ENCODE measurements at places on chromosomes 6 and 20.

DNA sequence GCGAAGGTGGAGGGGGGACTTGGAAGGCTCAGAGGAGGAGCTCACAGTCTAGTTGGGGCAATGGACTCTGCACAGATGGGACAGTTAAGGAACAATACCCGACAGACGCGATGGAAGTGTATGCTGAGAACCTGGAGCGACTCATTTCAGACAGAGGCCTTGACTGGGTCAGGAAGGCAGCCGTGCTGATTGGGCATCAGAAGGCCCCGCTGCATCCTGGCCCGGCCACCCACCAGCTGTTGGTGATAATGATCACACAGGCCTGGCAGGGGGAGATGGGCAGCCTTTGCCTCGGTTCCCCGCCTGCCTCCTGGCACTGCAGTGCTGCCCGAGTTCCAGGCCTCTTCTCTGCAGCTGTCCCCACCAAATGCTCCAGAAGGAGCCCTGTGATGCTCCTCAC lies 62.4 kb downstream of the MDGA1 start:
- no peak for DNase-seq

DNA sequence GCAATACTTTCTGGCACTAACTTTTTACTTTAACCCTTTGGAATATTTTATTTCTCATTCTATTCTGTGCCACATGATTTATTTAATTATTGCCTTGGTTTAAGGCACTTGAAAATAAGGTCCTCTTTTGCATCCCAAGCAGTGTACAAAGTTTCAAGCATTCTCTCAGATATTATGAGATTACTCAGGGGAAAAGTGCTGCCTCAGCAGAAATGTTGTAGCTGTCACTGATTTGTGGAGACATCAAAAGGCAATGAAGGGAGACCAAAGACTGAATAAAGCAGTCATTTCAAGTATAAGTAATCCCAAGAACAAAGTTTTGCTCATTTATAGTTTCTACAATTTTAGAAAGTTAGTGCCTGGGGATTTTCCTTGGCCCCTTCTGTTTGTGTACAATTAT lies 253.0 kb downstream of the RNF144B start:
- no peak for DNase-seq

- DNase-seq, result peak; percentile 65
These were observed 493 bp downstream of the CRYBG1 start for GRCh38 chr6:106360989-106361430.

GRCh38 chr6:18179770-18180356 lies 24.6 kb downstream of the KDM1B start:
- no peak for DNase-seq

DNA sequence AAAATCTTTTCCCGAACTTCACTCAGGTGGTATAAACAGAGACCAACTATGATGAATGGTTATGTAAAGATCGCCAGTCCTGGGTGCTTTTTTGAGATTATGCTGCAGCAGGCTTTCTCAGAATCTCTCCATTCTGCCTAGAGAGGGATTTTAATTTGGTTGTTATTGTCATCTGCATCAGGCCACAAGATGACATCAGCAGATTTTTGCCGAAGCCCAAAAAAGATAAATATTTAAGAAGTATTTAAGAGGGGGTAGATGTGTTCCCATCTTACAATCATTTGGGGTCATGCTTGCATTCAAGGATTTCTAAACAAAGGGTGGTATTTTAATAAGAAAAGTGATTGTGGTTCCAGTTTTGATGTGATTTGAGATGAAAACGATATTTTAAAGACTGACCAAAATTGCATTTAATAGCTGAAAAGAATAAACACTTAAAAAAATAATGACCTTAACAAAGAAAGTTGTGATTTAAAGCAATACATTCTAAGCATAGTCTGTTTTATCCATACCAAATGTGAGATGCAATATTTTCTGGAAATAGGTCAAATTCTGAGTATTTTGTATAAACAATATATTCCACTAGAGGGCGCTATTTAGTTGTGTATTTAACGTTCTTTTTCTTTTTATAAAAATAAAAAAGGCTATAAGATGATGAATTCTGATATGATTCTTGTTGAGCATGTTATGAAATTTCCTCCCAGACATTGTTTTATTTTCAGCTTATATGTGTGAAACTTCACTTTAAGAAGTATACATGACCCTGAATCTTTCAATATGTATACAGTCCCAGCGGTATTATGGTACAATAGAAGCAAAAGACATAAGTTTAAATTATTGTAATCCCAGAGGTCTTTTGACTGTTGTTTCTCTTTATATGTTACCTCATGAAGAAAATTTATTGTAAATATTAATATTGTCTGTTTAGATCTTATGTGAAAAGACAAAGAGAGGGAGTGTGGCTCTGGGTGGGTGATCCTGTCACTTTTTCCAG lies 51.0 kb upstream of the ZFP64 start:
- DNase-seq, result no peak

DNA sequence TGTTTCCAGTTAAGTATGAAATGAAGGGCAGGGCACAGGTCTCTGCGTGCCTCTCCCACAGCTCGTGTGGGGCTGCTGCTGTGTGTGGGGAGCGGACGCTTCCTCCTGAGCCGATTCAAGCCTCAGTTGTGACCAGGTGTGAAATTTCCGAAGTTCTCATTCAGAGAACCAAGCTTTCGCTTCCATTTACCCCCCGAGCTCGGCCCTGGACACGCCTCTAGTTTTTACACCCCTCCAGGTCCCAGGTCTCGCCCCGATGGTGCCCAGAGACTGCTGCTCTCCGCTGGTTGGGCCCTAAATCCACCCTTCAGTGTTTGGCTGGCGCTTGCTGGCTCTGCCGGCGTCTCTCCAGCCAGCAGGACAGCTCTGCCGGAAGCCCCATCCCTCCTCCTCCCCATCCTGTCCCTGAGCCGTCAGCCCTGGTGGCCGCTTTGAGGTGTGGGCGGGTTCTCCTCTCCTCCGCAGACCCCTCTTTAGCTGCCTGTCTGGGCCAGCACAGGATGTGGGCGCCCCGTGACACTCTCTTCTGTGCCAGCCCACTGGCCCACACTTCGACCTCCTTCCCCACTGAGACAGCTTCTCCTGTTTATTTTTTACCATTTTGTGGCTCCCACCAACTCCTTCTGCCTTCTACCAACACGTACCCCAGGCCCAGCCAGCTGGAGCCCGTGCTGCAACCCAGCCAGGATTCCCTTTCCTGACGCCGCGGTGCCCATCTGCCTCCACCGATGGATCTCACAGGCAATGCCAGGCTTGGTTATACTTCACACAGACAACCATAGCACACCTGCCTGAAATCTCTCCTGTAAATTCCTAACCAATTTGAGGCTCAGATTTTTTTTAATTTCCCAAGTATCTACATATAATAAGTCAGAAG lies 142.8 kb downstream of the DLL1 start:
- peak; percentile 67 for DNase-seq

DNA sequence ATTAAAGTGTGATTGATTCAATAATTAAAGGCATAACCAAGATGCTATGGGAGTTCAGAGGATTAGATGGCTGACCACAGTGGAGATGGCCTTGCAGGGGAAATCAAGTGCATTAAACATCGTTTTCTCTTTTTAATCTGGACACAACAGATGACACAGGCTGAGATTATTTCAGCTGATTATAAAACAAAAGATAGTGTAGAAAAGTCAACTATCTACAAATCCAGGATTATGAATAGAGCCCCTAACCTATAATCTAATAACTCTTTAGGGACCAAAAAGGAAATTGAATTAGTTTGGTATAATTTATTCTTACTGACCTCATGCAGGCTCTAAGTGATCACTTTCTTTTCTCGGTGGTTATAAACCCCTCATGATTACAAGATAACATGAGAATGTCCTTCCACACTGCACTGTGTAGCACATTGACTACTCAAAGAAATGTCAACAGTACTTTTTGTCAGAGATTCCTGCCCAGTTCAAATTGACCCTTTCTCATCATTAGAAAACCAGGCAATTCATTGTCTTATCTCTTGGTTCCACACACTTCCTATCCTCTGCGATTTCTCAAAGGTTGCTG lies 122.1 kb downstream of the PKHD1 start:
- DNase-seq, result no peak

- DNase-seq, result no peak
These were observed 1057.4 kb downstream of the EPHA7 start for GRCh38 chr6:92361990-92362389.

DNA sequence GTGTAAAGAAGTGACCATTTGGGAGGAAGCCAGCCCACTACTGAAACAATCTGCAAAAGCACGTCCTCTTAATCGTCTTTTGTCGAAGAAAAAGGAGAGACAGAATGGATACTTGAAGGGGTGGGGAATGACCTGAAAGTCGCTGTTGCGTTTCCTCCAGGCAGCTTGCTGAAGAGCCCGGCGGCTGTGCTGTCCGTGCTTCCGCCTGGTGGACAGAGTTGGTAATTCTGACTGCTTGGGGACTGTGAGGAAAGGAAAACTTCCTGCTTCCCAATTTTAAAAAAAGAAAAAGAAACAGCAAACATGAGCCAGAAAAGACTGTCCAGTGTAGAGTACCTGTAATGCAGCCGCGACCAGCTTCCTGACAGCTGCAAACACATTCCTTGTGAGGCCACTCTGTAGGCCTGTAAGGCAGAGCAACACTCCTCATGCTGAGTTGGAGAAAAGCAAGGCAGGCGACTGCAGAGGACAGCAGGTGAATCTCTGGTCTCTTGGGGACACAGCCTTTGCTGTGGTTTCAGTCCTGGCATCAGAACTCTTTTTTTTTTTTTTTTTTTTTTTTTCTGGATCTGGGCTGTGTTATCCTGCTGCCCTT lies 251.1 kb upstream of the TBX18 start:
- DNase-seq, result peak; percentile 15

DNA sequence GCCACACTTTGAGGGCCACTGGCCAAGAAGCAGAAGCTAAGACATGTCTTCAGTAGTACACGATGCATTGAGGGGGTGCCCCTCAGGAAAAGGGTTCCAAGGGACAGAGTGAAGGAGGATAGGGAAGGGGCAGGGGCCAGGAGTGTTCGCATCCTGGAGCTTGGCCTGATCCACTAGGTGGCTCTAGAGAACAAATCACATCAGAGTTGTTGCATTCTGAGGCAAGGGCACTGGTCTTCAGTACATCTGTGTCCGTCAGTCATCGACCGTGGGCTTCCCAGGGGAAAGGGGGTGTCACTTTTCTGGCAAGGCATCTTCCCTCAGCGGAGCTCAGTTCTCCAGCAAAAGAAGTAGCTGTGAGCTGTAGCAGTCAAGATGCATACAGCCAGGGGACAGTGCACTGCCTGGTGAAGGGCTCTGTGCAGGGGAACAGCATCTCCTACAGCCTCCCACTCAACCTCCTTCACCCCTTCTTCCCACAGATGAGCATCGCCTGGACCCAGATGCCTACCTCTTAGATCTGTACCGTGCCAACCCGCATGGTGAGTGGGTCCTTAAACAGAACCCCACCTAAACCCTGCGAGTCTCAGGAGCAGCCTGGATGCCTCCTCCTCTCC lies 47.8 kb downstream of the ARHGAP40 start:
- DNase-seq, result no peak

GRCh38 chr6:124561635-124562130 lies 400.6 kb upstream of the RNF217 start:
- no peak for DNase-seq

DNA sequence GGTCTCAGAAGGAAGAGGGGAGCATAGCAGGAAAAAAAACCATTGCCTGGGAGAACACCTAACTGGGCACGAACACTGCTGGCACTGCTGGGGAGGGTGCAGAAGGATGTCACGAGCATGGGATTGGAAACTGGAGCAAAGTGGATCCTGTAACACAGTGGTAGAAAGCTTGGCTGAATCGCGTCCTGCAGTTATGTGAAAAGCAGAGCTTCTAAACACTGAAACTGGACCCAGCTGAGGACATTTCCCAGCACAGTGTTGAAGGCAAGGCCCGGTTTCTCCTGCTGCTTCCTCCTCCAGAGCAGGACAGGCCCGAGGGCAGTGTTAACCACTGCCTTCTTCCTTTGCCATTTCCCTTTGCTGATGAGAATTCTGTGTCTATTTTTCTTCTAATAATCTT lies 6.7 kb downstream of the APMAP start:
- DNase-seq, result no peak

GRCh38 chr20:58746620-58747019 lies 54.0 kb downstream of the NPEPL1 start:
- DNase-seq, result no peak

DNA sequence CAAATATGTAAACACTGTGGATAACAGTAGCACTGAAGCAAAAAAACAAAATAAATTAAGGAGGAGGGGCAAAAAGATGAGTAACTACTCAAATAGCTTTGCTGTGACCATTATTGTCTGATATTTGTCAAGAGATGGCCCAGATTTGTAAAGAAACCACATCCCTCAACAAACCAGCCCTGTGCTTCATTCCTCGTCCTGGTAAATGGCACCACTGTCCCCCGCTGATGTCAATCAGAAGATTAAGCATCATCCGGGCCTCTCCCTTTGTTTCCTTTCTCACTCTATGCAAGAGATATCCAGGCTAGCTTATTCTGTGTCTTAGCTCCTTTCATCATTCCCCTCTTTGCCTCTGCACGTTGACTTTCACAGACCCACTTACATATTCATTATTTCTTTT lies 259.0 kb downstream of the SYNE1 start:
- no peak for DNase-seq

GRCh38 chr6:150323205-150323604 lies 45.6 kb upstream of the IYD start:
- DNase-seq, result no peak

DNA sequence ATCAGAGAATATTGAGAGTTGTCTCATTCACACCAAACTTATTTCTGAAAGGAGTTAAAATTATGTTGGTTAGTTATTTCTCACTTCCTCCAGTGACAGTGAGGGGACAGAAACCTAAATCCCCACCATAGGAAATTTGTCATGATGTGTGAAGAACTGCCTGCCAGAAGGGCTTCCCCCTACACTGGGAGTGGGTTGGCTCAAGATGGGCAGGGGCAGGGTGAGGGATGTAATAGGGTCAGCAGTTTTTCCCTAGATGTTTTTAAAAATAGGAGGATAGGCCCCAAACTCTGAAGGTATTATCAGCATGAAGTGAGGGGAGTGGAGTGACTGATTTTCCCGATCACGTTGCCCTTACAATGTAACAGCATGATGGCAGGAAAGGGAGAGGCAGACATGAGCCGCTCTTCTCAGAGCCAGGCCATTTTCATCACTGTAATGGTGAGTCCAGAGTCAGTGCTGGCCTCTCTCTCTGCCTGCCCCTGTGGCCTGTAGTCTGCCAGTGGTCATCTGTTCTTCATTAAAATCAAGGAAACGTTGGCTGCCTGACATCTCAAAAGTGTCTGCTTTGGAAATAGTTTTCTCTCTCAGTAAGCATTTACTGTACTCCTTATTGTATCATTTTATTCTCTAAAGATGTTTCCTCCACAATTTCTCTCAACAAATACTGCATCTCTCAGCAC lies 59.8 kb upstream of the SYNJ2 start:
- no peak for DNase-seq

DNA sequence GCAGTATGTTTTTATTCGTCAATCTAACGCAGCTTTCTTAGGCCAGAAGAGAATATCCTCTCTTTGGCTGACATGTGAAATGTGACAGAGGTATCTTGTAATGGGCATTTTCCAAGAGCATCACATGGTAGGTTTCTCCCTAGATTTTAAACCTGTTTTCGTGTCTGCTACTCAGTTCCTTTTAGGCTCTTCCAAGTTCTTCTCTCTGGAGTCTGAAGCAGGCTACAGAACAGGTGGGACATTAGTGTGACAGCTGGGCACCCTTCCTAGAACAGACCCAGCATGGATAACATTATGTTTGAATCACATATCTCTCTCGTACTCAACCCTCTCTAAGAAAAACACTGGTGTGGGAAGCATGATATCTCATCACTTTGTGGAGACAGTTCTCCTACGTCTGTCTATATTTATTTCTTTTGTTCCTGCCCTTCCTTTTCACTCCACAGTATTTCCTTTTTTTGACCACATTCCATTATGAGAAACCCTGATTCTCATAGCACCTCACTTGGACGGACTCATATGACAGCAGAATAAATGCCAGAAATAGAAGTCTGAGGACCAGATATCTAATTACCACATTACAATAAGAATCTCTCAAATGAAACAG lies 263.4 kb downstream of the NKAIN2 start:
- no peak for DNase-seq

GRCh38 chr6:92847988-92848387 lies 571.4 kb downstream of the EPHA7 start:
- no peak for DNase-seq

Measured in activated T-cell treated with anti-CD3 and anti-CD28 coated beads, Interleukin-2, amount 50 U/mL, for 48 hours (primary cell).